ENCODE measurements at places on chromosomes 11 and 22. TPM values are rescaled to one million over a fixed set of nuclear protein-coding genes. Genes with fewer than 3 reads are reported as not detected.

- no peak for DNase-seq
Observed at GRCh38 chr11:43116071-43116470, 195.7 kb upstream of the API5 start.

RNF215 gene
- 6.3 TPM for total RNA-seq

- no peak for DNase-seq
Observed at GRCh38 chr11:45665206-45665932, at the start of gene CHST1. Gene CHST1, minus strand, starts transcription at chr11:45665622. Its CDS starts 14,699 bp downstream, at chr11:45650923.

DNA sequence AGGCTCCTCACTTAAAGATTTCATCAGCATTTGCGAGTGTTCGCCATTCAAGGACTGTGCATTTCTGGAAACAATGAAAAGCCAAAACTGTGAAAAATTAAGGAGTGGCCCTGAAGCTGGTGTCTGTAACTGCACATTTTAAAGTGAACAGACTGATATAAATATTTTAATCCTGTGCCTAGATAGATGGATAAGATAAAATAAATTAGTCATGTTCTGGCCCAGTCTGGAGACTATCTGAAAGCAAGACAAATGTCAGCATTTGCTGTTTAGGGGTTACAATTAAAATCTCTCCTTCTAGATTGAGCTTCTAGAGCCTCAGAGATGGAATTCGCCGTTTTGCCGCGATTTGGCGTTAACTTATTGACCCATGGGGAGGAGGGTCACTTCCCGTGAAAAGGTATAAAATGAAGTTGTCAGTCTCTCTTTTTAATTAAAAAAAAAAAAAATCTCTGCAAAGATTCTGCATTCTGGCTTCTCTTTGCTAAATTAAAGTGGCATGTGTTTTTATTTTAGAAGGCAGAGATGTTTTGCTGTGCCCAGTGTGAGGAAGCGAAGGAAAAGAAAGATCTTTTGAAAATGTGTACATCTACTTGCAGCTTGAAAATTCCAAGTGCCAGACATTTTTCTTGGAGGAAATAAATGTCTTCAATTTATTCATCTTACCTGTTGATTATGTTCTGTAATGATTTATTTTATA, 79.7 kb upstream of the WNT7B start:
- DNase-seq, result no peak
